ENCODE measurements at places on chromosomes 1 and 21.

- no peak for DNase-seq
Measured at GRCh38 chr21:45067462-45068285, 6.7 kb upstream of the ADARB1 start.

DNA sequence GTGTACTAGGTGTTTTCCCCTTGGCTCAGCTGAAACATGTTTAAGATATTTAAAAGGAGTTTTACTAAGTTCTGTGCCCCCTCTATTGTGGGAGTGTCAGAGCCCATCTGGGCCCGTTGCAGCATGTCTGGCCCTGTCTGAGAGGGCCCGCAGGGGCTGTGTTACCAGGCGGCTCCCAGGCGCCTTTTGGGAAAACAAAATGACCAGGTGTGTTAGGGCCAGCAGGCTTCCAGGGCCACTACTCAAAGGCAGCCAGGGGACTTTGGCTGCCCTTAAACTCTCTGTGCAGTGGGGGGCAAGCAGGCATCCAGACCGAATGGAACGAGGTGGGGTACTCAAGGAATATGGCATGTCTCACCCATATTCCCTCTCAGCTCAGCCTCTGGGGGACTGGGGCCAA, 111.7 kb downstream of the KCNN3 start:
- no peak for DNase-seq

DNA sequence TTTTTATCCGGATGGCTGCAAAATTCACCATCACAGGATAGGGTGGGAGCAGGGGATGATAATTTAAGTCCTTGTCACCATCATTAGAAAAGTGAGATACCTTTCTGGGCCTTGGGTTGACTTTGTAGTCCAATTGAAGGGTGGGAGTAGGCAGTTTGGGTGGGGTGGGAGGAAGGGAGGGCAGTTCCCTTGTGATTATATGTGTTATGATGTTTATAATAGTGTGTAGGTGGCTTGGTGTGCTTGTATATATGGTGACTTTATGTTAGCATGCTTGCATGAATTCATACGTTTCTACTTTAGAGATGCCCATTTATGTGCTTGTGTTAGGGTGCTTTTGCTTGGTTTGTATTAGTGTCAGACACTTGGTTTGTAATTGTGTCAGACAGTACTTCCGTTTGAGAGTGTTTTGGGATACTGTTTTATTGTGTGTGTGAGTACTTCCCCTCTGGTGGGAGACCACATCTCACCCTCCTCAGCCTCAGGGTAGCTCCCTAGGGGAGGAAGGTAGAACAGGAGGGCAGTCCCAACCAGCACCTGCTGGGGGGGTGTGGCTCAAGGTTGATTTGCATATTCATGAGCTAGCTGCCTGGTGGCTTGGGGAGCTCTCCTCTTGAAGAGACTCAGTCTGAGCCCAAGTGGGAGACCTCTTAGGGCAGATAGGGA, 6.3 kb upstream of the POU3F1 start:
- no peak for DNase-seq

GRCh38 chr1:182080040-182080439, 18.5 kb upstream of the ZNF648 start:
- no peak for DNase-seq

DNA sequence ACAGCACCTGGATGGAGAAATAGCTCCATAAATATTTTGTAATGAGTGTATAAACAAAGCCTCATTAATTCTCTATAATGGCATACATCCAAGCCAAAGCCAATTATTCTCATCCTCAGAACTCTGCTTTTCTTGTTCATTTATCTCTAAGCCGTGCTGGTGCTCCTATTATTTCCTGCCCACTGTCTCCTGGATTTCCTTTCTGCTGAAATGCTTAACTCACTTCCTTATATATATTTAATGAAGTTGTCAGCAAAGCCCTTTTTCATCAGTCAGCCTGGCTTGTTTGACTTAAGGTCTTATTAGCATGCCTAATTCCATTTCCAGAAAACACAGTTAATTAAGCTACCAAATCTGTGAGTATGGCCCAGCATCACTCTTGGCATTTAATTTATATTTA, 93.4 kb downstream of the SLC25A24 start:
- DNase-seq = no peak

- DNase-seq = no peak
Measured at GRCh38 chr1:71835442-71835813, 446.9 kb downstream of the NEGR1 start.

GRCh38 chr21:38448671-38449385, 49.4 kb downstream of the ERG start:
- DNase-seq = no peak

DNA sequence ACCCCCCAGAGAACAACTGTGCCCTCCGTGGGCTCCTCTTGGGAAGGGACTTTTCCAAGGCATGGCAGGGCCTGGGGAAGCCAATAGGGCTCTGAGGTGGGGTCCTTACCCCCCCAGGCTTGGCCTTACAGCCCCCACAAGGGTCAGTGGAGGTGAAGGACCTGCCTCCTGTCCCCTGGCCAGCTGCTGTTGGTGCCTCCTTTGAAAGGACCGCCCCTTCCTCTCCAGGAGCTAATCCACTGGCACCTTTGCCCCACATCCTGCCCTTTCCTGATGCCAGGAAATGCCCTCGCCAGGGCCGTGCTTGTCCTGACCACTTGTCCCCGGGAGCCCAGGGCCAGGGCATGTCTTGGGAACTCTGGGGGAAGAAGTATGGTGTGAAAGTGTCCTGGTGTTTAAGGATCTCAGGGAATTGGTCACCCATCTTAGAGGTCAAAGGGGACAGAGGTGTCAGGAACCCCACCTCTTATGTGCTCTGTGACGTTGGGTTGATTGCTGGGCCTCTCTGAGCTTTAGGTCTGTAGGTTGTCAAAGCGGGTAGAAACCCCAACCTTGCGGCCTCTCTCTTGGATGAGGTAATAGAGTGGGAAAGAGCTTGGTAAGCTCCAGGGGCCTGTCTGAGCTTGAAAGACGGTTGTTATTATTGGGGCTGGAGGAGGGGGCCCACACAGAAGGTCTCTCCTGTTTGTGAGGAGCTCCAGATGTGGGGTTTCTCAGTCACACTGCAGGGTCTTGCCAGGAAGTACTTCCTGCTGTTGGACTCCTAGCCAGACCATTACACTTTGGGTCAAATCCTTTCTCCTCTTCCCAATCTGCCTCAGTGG, 2.8 kb downstream of the KCNQ4 start:
- no peak for DNase-seq

DNA sequence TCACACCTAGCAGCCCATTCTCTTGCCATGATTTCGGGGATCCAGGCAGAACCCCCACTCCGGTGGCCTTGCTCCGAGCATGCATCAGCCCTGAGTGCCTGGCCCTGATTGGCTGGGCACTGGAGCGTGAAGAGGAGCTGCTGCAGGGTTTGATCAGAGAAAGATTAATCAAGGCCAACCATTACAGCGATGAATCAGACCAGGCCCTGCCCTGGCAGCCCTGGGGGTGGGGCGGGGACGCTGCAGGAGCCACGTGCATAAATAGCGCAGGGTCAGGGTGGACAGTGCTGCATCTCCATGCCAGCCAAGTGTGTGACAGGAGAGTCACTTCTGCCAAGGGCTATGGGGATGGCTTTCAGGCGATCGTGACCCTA, 3.4 kb upstream of the FAM131C start:
- DNase-seq = no peak

DNA sequence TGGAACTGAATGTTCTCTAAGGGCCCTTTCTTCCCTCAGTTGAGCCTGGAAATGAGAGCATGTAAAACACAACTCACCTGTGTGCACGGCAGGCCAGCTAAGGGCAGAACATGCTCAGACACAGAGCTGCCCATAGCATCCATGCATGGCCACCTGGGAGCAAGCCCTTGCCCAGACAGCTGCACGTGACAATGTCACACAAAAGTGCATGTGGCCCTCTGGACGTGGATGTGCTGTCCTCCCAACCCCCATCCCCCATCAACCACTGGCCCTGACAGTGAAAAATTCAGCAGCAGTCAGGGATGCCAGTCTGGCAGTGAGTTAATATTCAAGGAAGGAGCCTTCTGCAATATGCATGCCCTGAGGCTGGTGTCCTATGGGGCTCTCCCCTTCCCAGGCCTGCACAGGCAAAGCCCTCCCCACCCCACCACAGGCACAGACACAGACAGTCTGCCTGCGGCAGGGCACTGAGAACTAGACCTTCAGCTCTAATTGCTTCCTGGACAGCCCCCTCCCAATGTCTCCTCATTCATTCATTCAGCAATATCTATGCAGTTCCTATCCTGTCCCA, 14.6 kb upstream of the COL16A1 start:
- no peak for DNase-seq

- DNase-seq = no peak
Measured at GRCh38 chr21:46028573-46029091, 47.1 kb downstream of the COL6A1 start.

- no peak for DNase-seq
Measured at GRCh38 chr1:87743256-87743655, 414.6 kb downstream of the LMO4 start.

DNA sequence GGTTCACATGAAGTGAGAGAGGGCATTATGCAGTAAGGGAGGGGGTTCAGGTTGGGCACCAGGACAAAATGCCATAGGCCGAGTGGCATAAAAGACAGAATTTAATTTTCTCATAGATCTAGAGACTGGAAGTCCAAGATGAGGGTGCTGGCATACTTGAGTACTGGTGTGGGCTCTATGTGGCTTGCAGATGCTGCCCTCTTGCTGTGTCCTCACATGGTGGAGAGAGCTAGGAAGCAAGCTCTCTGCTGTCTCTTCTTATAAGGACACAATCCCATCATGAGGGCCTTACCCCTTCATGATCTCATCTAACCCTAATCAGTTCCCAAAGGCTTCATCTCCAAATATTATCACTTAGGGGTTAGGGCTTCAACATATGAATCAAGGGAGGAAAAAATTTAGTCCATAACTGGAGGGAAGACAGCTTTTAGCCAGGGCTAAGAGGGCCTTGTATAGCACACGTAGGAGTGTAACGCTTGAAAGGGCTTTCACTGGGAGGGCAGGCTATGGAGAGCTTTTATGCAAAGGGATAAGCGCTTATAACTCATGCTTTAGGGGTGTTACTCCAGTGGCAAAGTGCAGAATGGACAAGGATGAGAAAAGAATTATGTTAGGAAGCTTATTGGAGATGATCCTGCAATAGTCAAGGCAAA, 64.5 kb downstream of the PLPPR5 start:
- no peak for DNase-seq

GRCh38 chr1:119046785-119047438, 58.8 kb upstream of the TBX15 start:
- DNase-seq = no peak

DNA sequence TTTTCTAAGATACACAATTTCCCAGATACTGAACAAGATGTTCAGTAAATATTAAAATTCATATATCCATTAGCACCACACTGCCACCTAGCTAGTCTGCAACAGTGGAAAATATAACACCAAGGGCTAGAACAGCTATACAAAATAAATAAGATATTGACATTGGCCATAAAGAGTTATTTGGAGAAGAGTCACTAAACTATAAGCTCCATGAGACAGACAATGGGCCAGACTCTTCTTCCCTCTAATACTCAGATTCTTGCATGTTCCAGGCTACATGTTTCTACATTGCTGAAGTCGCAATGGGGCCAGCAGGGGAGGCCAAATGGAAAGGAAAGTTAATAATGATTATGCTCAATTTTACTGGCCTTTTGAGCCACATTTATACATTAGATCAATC, 21.5 kb downstream of the SPATA6 start:
- no peak for DNase-seq

DNA sequence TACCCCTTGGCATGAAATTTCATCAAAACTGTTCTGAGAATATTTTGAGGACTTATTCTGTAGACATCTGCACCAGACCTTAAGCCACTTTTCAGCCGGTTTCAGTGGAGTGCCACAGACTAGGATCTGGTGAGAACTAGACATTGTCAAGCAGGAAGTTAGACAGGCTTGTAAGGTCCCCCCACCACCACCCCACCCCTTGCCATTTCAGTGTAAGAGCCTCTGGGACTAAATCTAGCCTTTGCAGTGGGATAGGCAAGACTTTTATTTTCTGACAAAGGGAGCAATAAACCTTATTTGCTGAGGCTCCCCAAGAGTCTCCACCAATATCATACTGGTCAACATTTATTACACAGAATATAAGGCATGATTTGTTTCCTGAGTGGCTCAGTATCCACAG, 77.9 kb upstream of the EXO1 start:
- DNase-seq = no peak

DNA sequence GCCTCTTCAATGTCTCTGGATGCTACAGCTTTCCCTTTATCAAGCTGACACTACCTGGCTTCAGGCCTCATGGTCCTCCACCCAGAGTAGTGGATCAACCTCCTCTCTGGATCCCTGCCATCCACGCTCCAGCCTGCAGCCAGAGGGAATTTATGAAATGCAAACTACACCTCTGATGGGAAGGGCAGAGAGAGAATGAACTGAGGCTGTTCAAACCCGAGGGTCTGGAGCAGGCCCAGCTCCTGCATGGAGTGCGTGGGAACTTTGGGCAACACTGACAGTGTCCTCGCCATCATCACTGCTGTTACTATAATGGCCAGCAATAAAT, 157.8 kb downstream of the TRABD2B start:
- DNase-seq = no peak

DNA sequence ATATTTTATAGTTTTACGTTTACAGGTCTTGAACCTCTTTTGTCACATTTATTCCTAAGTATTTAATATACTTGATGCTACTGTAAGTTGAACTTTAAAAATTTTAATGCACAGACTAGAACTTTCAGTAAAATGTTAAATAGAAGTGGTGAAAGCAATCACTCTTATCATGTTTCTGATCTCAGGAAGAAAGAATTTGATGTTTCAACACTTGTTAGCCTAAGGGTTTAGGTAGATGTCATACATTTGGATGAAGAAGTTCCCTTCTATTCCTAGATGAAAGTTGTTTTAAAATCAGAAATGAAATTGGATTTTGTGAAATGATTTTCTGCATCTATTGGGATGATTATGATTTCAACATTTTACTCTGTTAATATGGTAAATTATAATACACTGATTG, 63.6 kb upstream of the TTLL7 start:
- no peak for DNase-seq

DNA sequence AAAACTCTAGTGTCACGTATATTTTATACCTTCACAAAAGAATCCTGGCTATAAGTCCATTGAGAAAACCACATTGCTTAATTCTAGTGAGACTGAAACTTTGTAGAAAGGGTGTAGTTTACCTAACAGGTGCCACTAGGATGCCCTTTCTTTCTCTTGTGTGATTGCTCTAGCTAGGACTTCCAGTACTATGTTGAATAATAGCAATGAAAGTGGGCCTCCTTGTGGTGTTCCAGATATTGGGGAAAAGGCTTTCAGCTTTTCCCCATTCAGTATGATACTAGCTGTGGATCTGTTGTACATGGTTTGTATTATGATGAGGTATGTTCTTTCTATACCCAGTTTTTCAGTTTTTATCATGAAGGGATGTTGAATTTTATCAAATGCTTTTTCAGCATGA, 39.7 kb upstream of the CHODL start:
- DNase-seq = no peak

- no peak for DNase-seq
Measured at GRCh38 chr1:61051719-61052394, 30.5 kb upstream of the NFIA start.

- no peak for DNase-seq
Measured at GRCh38 chr1:228214921-228215662, 7.2 kb downstream of the OBSCN start.

GRCh38 chr1:226948996-226949395, 8.9 kb downstream of the COQ8A start:
- DNase-seq = no peak

All from stimulated activated CD8-positive, alpha-beta memory T cell treated with anti-CD3 and anti-CD28 coated beads, Interleukin-4, amount 100 ng/mL, for 1 hour (primary cell).